ENCODE measurements at places on chromosomes 7 and 10. TPM values are rescaled to one million over a fixed set of nuclear protein-coding genes. Genes with fewer than 3 reads are reported as not detected.

DNA sequence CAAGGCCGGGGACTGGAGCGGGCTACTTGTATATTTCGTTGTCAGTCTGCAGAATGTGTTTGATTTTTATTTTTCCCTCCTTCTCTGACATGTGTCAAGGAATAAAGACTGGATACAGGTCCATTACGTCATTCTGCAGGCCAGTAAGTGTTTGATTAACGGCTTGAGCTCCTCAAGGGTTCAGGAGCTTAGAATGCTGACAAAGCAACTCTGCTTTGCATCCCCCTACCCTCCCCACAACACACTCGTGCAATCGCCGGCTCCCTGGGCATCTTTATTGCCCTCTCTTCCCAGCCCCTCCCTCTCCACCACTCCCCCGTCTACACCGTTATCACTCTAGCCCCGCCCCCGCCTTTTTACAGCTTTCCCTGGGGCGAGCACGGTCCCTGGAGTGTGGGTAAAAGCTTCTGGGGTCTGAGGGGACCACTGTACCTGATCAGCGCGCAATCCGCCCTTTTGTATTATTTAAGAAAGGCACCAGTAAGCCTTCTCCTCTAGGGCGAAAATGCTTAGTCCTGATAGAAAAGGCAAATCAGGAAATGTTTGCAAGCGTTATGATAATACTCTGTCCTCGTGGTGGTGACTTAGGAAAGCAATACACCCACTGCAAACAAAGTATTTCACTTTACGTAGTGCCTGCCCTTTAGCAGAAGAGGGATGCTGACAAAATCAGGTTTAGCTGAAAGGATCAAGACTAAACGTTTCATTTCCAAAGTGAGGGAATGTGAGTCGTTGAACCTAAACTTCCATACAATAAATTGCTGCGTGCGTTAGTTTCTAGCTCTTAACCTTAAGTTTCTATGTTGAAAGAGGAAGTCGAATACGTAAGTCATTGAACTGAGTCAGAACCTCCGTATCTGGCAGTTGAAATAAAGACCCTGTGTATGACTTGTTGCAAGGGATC lies 1.4 kb upstream of the CREB5 start:
- no peak for DNase-seq

- DNase-seq = no peak
These were observed 163.1 kb upstream of the AGR3 start for GRCh38 chr7:17044861-17045260.

DNA sequence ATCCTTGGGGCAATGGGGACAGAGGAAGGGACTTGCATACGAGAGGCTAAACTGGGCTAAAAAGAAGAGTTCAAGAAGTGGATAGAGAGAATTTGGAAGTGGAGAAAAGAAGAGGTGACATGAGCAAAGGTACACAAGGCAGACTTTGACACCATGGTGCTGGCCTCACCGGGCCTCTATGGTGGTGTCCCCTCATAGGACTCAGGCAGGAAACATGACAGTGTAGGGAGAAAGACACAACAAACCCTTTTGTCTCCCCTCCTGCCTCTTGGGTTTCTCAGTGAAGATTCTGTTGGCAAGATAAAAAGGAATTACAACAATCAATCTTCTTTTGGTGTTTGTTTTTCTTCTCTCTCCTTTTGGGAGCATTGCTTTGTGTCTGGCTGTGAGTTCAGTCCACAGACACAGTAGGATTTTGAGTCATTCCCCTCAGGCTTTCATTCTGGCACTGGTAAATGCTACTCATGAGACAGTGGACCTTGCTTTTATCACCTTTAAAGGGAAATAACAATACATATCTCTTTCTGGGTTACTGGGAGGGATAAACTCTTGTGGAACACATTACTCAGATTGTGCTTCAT lies 827.7 kb downstream of the TNS3 start:
- DNase-seq = no peak

DNA sequence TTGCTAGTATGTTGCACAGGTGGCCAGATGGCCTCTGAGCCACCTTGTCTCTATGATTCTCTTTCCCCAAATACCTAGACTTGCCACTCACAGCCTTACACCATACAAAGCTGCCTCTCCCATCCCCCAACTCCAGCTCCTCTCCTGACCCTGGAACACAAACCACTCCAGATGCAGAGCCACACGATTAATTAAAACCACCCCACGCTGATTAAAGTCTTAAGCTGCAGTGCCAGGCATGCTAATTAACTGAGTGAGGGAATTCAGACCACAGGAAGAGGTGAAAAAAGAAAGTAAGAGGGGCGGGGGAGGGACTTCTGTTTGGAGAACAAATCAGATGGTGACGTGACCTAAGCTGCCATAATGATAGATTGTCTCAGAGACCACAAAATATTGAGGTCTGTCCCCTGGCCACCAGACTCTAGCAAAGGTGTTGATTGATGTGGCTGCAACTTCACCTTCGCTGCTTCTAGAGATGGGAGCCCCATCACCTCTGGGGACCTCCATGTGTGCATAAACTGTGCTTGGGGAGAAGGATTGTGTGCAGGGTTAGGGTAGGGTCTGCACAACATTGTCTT lies 331.3 kb downstream of the PLXNA4 start:
- DNase-seq = no peak

GRCh38 chr10:113922787-113923570 lies 68.5 kb downstream of the NHLRC2 start:
- no peak for DNase-seq

- peak; percentile 78 for DNase-seq
These were observed 875 bp upstream of the HECTD2 start for GRCh38 chr10:91409069-91409868.

GRCh38 chr7:54333952-54334351 lies 208.2 kb upstream of the VSTM2A start:
- no peak for DNase-seq

DNA sequence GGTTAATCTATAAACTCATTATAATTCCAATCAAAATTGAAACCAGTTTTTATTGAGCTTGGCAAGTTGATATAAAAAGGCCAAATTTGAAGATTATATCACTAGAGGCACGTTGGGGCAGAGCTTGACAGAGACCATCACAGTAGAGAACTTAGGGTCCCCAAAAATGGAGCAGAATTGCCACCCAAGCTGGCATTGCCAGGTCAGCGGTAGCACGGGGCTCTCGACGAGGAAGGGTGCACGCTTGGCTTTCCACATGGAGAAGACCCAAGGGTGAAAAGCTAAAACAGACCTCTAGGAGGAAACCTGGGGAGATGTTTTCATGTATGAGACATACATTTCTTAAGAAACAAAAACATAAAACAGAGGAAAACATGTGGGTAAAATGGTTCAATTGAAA lies 4.3 kb upstream of the JAKMIP3 start:
- DNase-seq = no peak

Gene ZNF33A
- polyA plus RNA-seq = 44.9 TPM

Gene NUTM2D
- 9.8 TPM for polyA plus RNA-seq

Gene HOGA1
- polyA plus RNA-seq = 37.5 TPM

Gene NODAL
- polyA plus RNA-seq = 0.17 TPM
